Hepatic stellate cell (primary cell): ENCODE measurements at places on chromosomes 1 and 21.

DNA sequence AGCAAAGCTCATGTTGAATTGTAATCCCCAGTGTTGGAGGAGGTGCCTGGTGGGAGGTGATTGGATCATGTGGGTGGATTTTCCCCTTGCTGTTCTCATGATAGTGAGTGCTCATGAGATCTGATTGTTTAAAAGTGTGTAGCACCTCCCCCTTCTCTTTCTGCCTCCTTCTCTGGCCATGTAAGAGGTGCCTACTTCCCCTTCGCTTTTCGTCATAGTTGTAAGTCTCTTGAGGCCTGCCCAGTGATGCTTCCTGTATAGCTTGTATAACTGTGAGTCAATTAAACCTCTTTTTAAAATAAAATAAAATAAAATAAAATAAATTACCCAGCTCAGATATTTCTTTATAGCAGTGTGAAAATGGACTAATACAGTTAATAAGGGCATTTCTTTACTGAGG, 1025.7 kb downstream of the PLA2G4A start:
- DNase-seq = no peak

DNA sequence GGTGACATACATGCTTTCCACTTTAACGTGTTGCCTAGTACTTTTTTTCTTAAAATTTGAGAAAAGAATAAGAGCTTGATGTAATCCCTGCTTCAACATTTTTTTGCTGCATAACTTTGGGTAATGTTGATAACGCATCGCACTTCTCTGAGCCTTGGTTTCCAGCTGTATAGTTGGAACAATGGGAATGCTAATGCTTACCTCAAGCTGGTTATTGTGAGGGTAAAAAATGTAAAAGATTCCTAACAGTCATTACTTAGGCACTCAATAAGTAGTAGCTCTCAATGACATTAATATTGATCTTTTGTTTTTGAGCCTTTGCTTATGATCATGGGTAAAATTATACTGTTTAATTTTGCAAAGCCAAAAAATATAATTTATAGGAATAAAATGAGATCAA, 683.3 kb upstream of the CXADR start:
- no peak for DNase-seq

DNA sequence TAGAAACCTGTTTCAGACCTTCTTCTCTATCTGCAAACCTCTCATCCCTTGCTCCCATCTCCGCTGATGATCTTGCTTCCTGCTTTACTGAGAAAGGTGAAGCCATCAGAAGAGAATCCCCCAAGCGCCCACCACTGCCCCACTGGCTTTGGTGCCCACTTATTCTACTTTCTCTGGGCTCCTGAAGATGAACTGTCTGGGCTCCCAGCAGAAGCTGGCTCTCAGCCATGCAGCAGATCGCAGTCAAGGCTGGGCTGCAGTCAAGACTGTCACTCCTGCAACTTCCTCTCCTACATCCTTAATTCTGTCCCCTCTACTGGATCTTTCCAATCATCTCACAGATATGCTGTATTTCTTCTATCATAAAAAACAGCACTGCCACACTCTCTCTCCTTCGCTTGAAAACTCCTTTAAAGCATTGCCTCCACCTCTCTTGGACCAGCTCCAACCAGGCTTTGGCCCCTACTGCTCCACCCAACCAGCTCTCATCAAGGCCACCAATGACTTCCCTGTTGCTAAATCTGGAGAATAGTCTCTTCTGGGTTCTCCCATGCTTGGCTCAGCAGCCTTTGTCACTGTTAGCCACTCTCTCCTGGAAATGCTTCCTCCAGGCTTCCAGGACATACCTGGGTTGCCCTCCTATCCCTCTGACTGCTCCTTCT, 25.8 kb downstream of the TRIM62 start:
- DNase-seq = no peak

GRCh38 chr1:197150336-197151005, 4.0 kb upstream of the ASPM start:
- no peak for DNase-seq

DNA sequence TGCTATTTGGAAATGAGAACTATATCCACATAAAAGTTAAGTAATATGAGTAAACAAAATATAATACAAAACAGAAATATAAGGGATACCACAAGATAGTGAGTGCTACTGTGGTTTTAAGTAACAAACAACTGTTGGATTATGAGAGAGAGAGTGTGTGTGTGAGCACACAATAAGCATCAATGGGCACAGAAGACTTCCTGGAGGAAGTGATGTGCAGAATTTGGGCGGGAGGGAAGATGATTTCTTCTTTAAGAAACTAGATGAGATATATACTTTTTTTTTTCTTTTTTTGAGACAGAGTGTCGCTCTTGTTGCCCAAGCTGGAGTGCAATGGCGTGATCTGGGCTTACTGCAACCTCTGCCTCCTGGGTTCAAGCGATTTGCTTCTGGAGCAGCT, 7.9 kb upstream of the IER5 start:
- no peak for DNase-seq

GRCh38 chr1:95096218-95096841, 20.8 kb upstream of the TLCD4 start:
- DNase-seq = no peak
